ENCODE measurements at places on chromosomes 11 and 22.

GRCh38 chr11:3831378-3832239 lies 9.2 kb downstream of the RHOG start:
- peak; percentile 54 for DNase-seq

- peak; percentile 74 for DNase-seq
These were observed 6.3 kb downstream of the FXYD2 start for GRCh38 chr11:117818041-117818873.

GRCh38 chr11:76335842-76336241 lies 45.1 kb downstream of the THAP12 start:
- DNase-seq, result no peak

- DNase-seq, result no peak
These were observed 113.7 kb downstream of the INSC start for GRCh38 chr11:15228331-15228849.
